Activated CD4-positive, alpha-beta T cell treated with anti-CD3 and anti-CD28 coated beads, Interleukin-2, amount 10 ng/mL, durations not matched to agents 24 days and 14 days (primary cell): ENCODE measurements at places on chromosomes 2 and 18. TPM values are rescaled to one million over a fixed set of nuclear protein-coding genes. Genes with fewer than 3 reads are reported as not detected.

The HOXD11 gene
- not detected in 2 replicates for total RNA-seq

The PJVK gene
- 2.0 and 2.3 TPM in 2 replicates for total RNA-seq

The LYG2 gene
- not detected in 2 replicates for total RNA-seq

The ANKRD39 gene
- 37.0 and 44.0 TPM in 2 replicates for total RNA-seq

The CAPN13 gene
- not detected in 2 replicates for total RNA-seq

The CTNNA2 gene
- total RNA-seq = not detected in 2 replicates

The ZNF532 gene
- 0.79 and 1.0 TPM in 2 replicates for total RNA-seq

The TMSB10 gene
- total RNA-seq = 2,196 and 2,218 TPM in 2 replicates

The MTCL1 gene
- total RNA-seq = 0.09 and 0.40 TPM in 2 replicates

The ALPG gene
- total RNA-seq = not detected in 2 replicates

The IL18RAP gene
- 15.0 and 16.9 TPM in 2 replicates for total RNA-seq

The EFHD1 gene
- 0.31 and 0.49 TPM in 2 replicates for total RNA-seq

The SLC9A2 gene
- total RNA-seq = not detected in 2 replicates

The VSNL1 gene
- total RNA-seq = not detected in 2 replicates

The LHCGR gene
- total RNA-seq = not detected in 2 replicates

The FRZB gene
- not detected in 2 replicates for total RNA-seq

The EGR4 gene
- 1.2 and 1.5 TPM in 2 replicates for total RNA-seq

The TUBA4B gene
- total RNA-seq = not detected in 2 replicates

The SDC1 gene
- 0.63 and 1.1 TPM in 2 replicates for total RNA-seq

The APOB gene
- not detected in 2 replicates for total RNA-seq

The C2orf81 gene
- total RNA-seq = 1.7 and 2.0 TPM in 2 replicates

The IL1RN gene
- 3.0 and 3.3 TPM in 2 replicates for total RNA-seq

The CD207 gene
- not detected in 2 replicates for total RNA-seq

The GGCX gene
- 21.8 and 23.1 TPM in 2 replicates for total RNA-seq

The AGXT gene
- total RNA-seq = not detected in 2 replicates

The SLC40A1 gene
- 0.78 and 1.4 TPM in 2 replicates for total RNA-seq

The CELF4 gene
- total RNA-seq = not detected in 2 replicates

The CCDC141 gene
- 2.1 and 2.5 TPM in 2 replicates for total RNA-seq

The MOGAT1 gene
- total RNA-seq = not detected in 2 replicates

The COL4A3 gene
- total RNA-seq = not detected in 2 replicates

The CERKL gene
- 0.14 TPM in 1 of 2 replicates, not detected in the other for total RNA-seq

The STARD6 gene
- not detected in 2 replicates for total RNA-seq

The SPP2 gene
- not detected in 2 replicates for total RNA-seq

The RGPD3 gene
- total RNA-seq = 0.21 TPM in 2 replicates

The LDLRAD4 gene
- total RNA-seq = 35.6 and 36.5 TPM in 2 replicates

The VIL1 gene
- not detected in 2 replicates for total RNA-seq
